ENCODE measurements at places on chromosomes 16 and 17.

- no peak for DNase-seq
These were observed 46.1 kb upstream of the MYOCD start for GRCh38 chr17:12619459-12620199.

DNA sequence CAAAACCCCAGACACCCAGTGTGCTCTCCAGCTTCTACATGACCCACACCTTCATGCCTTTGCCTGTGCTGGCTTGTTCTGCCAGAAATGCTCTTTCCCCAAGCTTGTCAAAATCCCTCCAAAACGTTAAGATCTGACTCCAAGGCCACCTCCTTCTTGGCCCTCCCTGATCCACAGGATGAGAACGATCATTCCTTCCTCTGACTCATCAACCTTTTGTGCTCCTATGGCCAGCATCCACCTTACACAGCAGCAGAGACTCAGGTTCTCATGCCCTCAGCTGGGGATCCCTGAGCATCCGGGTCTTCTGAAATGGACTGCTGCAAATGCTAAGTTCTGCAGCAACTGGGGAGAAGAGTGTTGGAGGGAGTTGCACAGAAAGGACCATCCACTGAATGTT is 2.9 kb downstream of the ZBTB4 start:
- DNase-seq, result no peak

DNA sequence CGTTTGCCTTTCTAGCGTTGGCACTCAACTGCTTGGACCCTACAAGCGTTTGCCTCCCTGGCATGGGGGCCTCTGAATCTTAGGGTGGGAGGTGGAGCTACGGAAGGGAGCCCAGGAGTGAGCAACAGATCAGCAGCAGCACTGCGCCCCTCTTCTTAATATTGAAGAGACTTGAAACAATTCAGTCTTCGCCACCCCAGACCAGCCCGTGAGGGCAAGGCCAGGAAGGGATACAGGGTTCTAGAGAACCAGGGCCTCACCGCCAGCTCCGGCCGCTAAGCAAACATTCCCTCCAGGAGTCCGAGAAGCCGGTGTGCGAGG is 1.5 kb upstream of the GPRC5C start:
- no peak for DNase-seq

- no peak for DNase-seq
These were observed 180.6 kb downstream of the COPRS start for GRCh38 chr17:31678431-31678830.

GRCh38 chr17:80352991-80353665 is 61.8 kb upstream of the ENDOV start:
- no peak for DNase-seq

- no peak for DNase-seq
These were observed 27.8 kb upstream of the MRTFB start for GRCh38 chr16:14043278-14043677.

DNA sequence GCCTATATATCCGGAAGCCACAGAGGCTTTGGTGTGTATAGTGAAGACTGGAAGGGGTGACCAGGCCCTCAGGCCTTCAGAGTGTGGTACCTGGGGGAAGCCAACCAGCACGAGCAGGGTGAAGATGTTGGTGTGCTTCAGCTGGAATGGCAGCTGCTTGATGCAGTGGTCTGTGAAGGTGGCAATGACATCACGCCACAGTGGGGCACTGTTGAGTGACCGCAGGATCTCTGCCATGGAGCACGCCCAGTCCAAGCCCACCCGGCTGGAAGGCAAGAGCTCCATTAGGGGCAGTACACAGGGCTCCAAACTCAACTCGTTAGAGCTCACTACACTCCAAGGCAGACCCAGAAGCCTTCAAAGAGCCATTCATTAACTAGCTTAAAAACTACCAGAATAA is 68.5 kb upstream of the ATP2A3 start:
- no peak for DNase-seq

DNA sequence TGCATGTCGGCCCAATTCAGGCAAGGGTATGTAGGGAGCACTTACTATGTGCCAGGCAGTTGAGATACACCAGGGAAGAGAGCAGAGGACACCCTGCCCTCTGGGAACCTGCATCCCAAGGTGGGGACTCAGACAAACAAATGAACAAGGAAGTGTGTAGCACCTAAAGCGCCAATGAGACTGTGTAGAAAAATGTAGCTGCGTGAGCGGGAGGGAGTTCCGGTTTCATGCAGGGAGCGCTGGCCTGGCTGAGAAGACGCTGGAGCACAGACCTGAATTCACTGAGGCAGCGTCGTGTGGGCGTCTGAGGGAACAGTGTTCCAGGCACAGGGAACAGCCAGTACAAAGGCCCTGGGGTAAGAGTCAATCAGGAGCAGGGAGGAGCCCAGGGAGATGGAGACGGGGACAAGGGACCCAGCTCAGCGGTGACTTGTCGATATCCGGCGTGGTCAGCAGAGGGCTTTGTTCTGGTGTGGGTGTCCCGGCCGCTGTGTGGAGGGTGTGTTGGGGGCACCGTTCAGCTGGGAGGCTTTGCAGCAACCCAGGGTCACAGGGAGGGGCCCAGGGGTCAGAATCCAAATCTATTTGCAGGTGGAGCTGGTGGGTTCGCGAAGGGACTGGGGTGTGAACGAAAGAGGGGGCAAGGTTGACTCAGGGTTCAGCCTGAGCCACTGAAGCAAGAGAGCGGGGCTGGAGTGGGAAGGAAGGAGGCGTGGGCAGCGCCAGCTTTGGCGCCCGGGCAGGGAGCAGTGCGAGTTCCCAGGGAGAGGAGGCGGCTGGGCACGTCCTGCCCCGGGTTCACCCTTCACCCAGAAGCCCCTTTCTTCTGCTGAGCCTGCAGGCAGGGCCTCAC is 17.8 kb upstream of the OSGIN1 start:
- no peak for DNase-seq

Measured in left forelimb (tissue), 1 donor.